ENCODE measurements at places on chromosomes 13 and 19.
A peak's percentile ranks its signal among the peaks of the same experiment; 100 is the strongest.

GRCh38 chr19:10420444-10421239 is at the start of gene PDE4A:
TSS of gene PDE4A (plus strand) at chr19:10420538. CDS start at chr19:10420765, 227 bp downstream.
- no peak for DNase-seq

- no peak for DNase-seq
These were observed 10.3 kb downstream of the CELF5 start for GRCh38 chr19:3234800-3235199.

DNA sequence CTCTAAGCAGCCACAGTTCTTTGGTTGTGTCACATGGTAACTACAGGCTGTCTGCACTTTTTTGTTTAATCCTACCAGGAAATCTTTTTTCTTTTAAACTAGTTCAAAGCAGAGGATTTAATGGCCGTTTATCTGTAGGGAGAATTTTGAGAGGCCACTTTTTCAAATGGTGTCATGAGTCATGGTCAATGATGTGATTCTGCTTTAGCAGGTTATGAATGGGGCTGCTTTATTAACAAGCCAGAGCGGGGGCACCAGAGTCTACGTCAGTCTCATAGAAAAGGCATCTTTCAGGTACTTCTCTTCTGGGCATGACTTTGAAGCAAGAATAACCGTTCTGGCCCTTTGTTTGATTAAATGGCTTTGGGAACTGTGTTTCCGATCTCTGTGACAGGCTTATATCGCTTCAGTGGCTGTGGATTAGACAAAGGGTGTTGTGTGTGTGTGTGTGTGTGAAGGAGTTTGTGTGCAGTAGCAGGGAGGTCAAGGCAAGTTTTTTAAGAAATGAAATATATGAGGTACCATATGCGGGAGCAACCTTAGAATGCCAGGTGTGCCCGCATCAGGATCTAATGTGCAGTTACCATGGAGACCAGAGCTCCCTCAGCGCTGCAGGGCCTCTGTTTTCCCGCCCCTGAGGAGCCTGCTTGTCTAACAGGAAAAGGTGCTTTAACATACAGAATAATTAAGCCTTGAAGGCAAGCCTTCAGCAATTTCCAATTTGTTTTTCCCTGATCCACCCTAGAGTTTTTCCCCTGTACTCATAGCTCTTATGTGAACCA is 120.5 kb downstream of the KATNAL1 start:
- no peak for DNase-seq

GRCh38 chr19:7007859-7008258 is 13.4 kb downstream of the MBD3L2B start:
- no peak for DNase-seq

DNA sequence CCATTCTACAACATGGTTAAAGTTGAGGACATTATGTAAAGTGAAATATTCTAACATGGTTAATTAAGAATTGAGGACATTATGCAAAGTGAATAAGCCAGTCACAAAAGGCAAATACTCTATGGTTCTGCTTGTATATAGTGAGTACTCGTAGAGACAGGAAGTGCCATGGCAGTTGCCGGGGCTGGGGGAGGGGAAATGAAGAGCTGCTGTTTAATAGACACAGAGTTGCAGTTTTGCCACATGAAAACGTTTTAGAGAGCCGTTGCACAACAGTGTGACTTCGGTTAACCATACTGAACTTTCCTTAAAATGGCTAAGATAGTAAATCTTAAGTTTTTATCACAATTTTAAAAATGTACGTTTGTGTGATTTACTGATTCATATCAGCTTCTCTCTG is 176.9 kb downstream of the SHISA2 start:
- DNase-seq = no peak

- peak; percentile 61 for DNase-seq
These were observed 907 bp downstream of the KDELR1 start for GRCh38 chr19:48390188-48391099.

DNA sequence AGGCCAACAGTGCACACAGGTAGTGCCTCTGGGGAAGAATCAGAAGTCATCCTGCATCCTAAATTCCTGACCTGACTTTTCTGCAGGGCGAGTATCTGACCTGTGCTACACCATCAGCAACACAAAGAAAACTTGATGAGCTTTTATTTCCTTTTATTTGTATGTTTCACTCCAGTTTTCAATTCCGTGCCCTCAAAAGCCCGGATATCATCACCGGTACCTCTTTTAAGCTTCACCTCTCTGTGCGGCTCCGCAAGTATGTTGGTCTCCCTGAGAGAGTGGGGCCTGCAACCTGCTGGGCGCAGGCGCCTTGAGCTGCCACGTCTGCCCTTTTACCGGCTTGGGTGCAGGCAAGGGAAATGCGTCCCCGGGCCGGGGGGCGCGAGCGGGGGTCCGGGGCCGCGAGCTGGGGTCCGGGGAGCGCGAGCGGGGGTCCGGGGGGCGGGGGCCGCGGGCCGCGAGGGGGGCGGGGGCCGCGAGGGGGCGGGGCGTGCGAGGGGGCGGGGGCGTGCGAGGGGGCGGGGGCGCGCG is 4.3 kb upstream of the DUXA start:
- DNase-seq = peak; percentile 49

DNA sequence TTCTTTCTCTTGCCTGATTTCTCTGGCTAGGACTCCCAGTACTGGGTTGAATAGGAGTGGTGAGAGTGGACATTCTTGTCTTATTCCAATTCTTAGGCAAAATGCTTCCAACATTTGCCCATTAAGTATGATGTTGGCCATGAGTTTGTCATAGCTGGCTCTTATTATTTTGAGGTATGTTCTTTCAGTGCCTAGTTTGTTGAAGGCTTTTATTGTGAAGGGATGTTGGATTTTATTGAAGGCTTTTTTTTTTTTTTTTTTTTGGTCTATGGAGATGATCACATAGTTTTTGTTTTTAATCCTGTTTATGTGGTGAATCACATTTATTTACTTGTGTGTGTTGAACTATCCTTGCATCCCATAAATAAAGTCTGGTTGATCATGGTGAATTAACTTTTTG is 19.8 kb downstream of the NHLRC3 start:
- DNase-seq = no peak

- DNase-seq = no peak
These were observed 1163.1 kb upstream of the MIR17HG start for GRCh38 chr13:90184355-90184754.

DNA sequence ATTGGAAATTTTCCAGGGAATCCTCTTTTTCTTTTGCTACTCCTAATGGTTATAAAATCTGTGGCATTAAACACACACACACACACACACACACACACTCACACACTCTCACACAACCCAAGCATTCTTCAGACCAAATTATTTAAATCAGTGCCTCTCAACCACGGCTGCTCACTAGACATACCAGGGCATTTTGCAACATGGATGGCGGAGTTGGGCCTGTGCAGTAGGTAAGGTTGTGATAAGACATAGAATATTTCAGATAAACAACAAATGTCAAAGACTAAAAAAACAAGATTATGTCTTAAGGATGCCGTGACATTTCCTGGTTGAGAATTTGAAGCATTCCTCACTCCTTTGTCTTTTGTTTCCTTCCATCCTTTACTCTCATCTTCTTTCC is 443.1 kb downstream of the MYO16 start:
- no peak for DNase-seq

DNA sequence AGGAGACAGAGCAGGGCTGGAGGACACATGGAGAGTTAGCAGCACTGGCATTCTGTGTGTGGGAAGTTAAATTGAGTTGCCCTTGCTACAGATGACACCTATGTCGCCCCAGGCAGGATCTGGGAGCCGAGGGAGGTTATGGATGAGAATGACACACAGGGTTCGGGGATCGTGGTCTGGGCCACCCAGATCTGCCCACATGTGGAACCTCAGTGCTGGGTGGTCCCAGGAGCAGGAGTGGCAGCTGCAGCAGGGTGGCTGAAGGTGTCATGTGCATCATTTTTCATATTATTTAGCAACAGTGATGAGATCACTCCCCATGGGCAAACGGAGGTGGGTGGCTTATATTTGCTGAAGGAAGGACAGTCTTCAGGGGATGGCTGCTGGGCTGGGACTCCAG is 3.2 kb downstream of the IL17D start:
- DNase-seq = no peak

DNA sequence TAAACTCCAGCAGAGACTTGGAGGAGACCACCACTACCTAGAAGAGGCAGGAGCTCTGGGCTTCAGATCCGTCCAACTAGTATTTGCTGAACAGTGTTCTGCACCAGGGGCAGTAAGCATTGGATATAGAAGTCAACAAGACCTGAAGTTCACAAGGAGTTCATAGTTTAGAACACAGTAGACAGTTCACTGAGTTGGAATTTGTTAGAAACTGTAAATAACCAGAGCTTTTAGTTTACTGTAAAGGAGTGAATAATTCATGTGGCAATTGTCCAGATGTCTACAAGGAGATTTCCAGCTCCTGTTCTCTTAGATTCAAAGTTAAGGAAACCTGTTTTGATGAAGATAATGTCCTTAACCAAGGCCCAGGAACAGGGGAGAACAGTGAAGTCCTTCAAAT is 128.9 kb downstream of the COG6 start:
- peak; percentile 16 for DNase-seq

- peak; percentile 63 for DNase-seq
These were observed 130.3 kb upstream of the LSM14A start for GRCh38 chr19:34041925-34042521.

- no peak for DNase-seq
These were observed 341.9 kb downstream of the KCNRG start for GRCh38 chr13:50357136-50357535.

GRCh38 chr19:2719920-2720776 is 1.0 kb downstream of the DIRAS1 start:
- DNase-seq = peak; percentile 27

DNA sequence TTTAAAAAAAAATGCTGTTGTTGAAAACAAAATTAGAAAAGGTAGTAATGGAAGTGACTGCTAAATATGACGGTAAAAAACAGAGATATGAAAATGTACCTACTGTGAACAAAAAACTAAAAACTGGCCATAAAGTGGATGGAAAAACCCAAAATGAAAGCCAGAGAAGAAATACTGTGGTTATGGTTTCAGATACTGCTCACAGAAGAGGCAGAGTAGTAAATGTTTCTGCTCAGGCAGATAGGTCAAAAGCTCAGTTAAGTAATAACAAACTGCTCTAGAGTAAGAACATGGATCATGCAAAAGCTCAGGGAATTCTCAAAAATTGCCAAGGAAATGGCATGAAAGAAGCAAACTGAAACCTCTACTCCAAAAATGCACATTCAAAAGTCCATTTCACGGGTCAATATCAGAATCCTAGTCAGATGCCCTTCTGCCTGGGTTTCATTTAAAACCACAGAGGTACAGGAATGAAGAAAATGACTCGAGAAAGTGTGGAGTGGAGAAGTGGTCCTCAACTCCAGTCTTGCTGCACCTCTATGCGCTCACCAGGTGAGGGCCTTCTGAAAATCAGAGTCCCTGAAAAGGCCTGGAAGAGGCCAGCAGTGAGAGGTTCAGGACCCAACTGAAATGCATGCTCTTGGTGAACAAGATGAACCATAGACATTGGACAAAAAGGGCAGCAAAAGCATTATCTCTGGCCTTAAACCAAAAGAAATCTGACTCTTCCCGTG is 315.0 kb upstream of the SPRY2 start:
- no peak for DNase-seq

- DNase-seq = no peak
These were observed 118.4 kb upstream of the OBI1 start for GRCh38 chr13:78777396-78777795.

- DNase-seq = no peak
These were observed 108.6 kb downstream of the MYCBP2 start for GRCh38 chr13:77218274-77218673.

DNA sequence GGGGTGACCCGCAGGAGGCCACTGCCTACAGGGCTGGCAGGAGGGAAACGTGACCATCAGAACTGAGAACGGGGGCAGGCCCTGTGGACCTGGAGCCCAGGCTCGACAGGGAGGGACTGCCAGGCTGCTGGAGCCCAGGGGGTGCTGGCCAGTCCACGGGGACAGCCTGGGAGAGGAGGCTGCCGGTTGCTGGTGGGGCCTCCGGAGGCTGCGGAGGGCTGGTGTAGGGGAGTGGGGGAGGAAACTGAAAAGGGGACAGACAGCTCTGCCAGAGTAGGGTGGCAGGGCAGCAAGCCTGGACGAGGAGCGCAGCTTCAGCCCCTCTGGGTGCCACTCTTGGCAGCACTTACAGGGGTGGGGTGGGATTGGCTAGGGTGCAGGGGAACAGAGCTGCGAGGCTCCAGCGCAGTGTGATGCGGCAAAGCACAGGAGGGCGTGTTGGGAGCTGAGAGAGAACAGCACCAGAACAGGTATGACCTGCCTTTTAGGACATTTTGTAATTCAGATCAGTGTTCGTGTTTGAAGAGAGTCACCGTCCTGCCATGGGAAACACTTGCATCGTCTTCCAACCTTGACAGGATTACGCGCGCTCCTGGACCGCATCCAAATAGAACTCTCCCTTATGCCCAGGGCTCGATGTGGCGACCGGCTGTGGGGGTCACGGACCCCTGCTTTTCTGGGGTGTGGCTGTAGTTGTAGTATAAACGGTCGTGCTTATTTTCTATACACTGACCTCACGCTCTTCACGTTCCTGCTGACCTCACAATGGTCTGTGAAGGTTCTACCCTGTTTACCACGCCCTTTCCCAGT is 19.9 kb upstream of the ARHGEF7 start:
- DNase-seq = no peak

DNA sequence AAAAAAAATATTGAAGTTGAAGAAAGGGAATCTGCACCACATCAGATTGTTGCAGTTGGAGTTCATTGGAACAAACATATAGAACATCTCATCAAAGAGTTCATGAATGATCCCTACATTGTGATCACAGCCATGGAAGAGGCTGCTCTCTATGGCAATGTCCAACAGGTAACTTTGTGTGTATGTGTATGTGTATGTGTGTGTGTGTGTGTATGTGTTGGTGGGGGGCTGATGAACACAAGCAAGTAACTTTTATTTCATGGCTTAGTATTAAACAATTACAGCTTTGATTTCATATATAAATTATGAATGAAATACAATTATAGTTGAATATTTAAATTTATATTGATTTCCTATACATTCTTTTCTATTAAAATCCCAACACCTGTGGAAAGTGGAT is 69.4 kb downstream of the SLC7A9 start:
- no peak for DNase-seq

DNA sequence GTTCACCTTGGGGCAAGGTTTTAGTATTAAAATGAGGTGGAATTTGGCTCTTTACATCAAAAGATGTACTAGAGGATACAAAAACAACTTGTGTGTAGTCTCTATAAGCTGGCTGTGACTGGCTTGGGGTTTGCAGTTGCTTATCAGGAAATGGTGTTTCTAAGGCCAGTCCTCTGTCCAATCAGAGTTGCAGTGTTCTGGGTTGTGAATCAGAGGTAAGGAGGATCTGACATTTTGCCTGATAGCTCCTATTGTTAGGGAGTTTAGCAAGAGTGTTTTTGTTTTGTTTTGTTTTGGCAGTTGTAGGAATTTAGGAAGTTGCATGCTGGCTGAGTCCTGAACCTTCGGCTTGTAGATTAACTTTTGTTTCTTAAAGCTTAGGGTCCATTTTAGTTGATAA is 20.1 kb upstream of the ESD start:
- no peak for DNase-seq

DNA sequence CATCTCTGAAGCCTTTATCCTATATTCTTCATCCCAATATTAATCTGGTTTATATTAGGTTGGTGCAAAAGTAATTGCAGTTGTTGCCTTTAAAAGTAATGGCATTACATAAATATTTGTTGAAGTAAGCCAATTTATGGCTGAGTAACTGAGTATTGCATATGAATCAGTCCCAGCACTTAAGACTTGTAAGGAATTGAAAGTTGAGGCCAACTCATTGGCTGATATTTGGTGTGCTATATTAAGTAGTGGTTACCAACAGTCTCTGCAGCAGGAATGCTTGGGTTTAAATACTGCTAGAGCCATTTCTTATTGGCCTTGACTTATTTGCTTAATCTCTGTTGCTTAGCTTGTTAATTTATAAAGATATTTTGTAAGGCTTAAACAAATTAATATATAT is 460.7 kb downstream of the GPC6 start:
- peak; percentile 28 for DNase-seq
